Lower lobe of right lung (tissue), 2 donors: ENCODE measurements at places on chromosomes 3 and 15. TPM values are rescaled to one million over a fixed set of nuclear protein-coding genes. Genes with fewer than 3 reads are reported as not detected.

GATA2 gene
- 68.3 TPM for total RNA-seq

TMCO5A gene
- total RNA-seq, result not detected

LRRIQ4 gene
- total RNA-seq, result not detected

GRCh38 chr3:197010556-197011351, 18.9 kb downstream of the MELTF start:
- DNase-seq, result peak; percentile 25
- H3K4me3 ChIP-seq, result no peak overlapping the region
- no peaks in the 10 kb centered on the region for H3K36me3 ChIP-seq
- H3K4me1 ChIP-seq, result no peaks in the 10 kb centered on the region

- H3K4me3 ChIP-seq, result no peak overlapping the region
- peaks cover 18% of the 10 kb centered on the region for H3K4me1 ChIP-seq
- H3K27ac ChIP-seq, result no peak overlapping the region
- H3K36me3 ChIP-seq, result peaks cover 27% of the 10 kb centered on the region
- DNase-seq, result no peak
Observed at GRCh38 chr15:63539521-63539920, 35.1 kb downstream of the USP3 start.

GRCh38 chr3:53009826-53010539, 35.9 kb downstream of the SFMBT1 start:
- H3K4me1 ChIP-seq, result no peaks in the 10 kb centered on the region
- no peak for DNase-seq
- no peak overlapping the region for H3K4me3 ChIP-seq
- no peak overlapping the region for H3K27ac ChIP-seq
- no peaks in the 10 kb centered on the region for H3K36me3 ChIP-seq

DNA sequence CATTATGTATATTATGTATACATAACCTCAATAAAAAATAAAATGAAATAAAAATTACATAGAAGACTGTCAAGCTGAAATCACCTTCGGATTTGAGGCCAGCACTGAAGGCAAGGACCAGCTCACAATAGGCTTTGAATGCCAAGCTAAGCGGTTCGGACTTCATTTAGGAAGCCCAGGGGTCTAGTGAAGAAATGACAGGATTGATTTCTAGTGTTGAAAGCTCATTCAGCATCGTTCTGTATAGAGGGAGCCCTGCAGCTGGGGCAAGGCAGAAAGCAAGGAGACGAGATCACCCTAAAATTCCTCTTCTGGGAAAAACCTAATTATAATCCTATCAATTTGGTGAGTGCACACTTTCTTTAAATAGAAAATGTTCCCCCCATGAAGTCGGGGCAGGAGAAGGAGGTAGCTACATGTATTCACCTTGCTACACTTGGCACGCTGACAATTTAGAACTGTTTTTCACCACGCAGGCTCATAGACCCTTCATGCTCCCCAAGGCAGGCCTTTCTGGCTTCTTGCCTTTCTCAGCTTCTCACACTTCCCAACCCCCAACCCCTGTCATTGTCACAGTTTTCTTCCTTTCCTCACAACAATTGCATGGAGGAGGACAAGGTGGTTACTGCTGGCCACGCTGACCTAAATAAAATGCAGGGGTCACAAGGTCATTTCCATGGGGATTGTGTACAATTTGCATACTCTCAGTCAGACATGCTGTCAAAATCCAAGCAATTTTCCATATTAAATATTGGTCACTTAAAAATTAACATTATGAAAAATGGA, 44.4 kb upstream of the SSR3 start:
- no peak overlapping the region for H3K27ac ChIP-seq
- peaks cover 3% of the 10 kb centered on the region for H3K4me1 ChIP-seq
- H3K36me3 ChIP-seq, result no peaks in the 10 kb centered on the region
- H3K27me3 ChIP-seq, result no peaks in the 10 kb centered on the region
- H3K4me3 ChIP-seq, result no peak overlapping the region

DNA sequence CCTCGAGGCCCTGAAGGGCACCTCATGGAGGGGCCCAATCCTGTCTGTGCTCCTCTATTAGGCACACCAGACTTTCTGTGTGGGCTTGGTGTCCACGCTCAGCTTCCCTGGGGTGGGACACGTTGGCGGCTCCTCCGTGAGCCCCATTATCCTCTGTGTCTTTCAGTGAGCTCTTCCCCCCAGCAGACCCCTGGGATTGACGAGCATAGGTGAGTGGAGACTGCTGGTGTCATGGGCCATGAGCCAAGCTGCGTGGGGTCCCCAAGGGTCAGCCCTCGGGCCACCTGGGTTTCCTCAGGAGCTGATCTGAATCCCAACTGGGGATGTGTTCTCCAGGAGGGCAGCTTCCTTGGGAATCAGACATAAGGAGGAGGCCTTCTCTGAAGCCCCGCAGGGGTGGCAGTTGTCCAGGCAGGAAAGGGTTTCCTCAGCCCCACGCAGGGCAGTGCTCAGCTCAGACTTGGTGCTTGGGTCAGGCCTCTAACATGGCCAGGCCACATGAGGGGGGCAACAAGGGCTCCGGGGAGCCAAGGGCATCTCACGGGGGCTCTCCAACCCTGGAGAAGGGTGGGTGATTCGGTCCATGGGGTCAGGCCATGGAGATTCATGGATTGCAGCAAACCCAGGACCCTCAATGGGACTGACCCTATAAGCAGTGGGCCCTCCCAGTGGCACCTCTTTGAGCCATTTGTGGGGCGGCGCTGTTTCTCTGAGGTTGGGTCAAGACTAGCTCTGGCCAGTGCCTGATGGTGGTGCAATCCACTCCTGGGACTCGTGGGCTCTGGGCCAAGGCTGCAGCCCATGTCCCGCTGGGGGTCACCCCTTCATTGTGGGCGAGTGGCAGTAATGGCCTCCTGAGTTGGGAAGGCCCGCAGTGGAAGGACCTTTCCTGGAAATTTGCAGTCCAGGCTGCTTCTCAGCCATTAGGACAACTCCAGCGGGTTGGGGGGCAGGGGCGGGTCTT, 222.5 kb downstream of the SNRPN start:
- H3K4me3 ChIP-seq, result no peak overlapping the region
- no peak overlapping the region for H3K27ac ChIP-seq
- no peaks in the 10 kb centered on the region for H3K36me3 ChIP-seq
- no peaks in the 10 kb centered on the region for H3K4me1 ChIP-seq
- DNase-seq, result peak; percentile 31
